ENCODE measurements at places on chromosomes 4 and X. TPM values are rescaled to one million over a fixed set of nuclear protein-coding genes. Genes with fewer than 3 reads are reported as not detected.

Gene CXCL3
- total RNA-seq, result 3.2 TPM

Gene SSX4
- not detected for total RNA-seq

Gene NOX1
- total RNA-seq, result 0.33 TPM

Gene RAB41
- total RNA-seq, result not detected

- no peaks in the 10 kb centered on the region for H3K36me3 ChIP-seq
- H3K27ac ChIP-seq, result no peak overlapping the region
- no peak overlapping the region for H3K4me3 ChIP-seq
These were observed 486.6 kb downstream of the FAT4 start for GRCh38 chr4:125801373-125801772.

DNA sequence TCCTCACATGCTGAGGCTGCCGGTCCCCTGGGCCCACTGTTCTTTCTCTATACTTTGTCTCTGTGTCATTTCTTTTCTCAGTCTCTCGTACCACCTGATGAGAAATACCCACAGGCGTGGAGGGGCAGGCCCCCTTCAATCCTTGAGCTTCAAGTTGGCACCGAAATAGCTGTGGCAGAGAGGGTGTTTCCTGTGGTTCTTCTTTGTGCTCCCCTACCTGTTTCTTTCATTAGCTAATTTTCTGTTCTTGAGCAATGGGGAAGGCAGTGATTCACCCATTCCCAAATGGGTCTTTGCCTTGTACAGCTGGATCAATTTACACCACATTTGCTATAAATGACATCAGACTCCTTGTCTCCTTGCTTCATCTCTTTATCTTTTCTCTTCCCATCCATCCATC, 2.1 kb upstream of the CYSLTR1 start:
- DNase-seq, result no peak
- H3K27me3 ChIP-seq, result no peaks in the 10 kb centered on the region
- H3K4me3 ChIP-seq, result no peak overlapping the region
- H3K27ac ChIP-seq, result no peak overlapping the region
- peaks cover 2% of the 10 kb centered on the region for H3K4me1 ChIP-seq

- no peak overlapping the region for H3K27ac ChIP-seq
- no peaks in the 10 kb centered on the region for H3K36me3 ChIP-seq
- no peak overlapping the region for H3K4me3 ChIP-seq
- no peaks in the 10 kb centered on the region for H3K4me1 ChIP-seq
- no peaks in the 10 kb centered on the region for H3K27me3 ChIP-seq
- no peak for DNase-seq
These were observed 46.4 kb upstream of the ABCG2 start for GRCh38 chr4:88204882-88205281.
